GM12892 (cell line): ENCODE measurements at places on chromosomes 3 and 15.

- no peak for DNase-seq
These were observed 67.4 kb upstream of the UNC13C start for GRCh38 chr15:53910852-53911251.

GRCh38 chr3:160078533-160078932, 89.9 kb downstream of the IL12A start:
- DNase-seq, result no peak

DNA sequence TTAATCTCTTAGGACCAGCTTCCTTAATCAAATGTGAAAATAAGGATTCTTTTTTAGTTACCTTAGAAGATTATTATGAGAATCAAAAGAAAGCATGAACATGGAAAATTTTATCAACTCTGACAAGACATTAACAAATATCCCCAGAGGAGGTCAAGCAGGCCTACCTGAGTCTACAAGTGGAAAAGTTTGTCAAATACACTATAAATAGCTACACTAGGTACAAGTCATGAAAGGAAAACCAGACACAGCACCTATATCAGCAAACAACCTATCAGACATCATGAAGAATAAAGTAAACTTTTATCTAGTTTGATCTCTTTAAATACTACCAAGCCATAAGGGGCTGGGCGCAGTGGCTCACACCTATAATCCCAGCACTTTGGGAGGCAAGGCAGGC, 126.1 kb downstream of the MAGI1 start:
- no peak for DNase-seq

DNA sequence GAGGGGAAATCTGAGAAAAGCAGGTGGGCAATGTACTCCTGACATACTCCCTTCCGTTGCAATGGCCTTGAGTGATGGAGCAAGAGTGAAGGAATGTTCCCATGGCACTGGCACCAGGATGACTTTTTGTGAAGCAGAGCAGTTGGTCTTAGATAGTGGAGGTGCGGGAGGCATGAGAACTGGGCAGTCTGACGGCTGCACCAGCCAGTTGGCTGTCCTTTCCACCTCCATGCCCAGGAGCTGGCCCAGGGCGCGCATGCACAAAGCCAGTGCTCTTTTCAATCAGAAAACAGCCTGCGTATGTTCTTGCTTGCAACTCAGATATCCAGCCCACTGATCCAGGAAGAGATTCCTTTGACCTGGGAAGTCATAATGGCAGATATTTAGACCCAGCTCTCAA, 136.8 kb downstream of the PGPEP1L start:
- no peak for DNase-seq

GRCh38 chr3:128550113-128550440, 57.1 kb upstream of the GATA2 start:
- no peak for DNase-seq

DNA sequence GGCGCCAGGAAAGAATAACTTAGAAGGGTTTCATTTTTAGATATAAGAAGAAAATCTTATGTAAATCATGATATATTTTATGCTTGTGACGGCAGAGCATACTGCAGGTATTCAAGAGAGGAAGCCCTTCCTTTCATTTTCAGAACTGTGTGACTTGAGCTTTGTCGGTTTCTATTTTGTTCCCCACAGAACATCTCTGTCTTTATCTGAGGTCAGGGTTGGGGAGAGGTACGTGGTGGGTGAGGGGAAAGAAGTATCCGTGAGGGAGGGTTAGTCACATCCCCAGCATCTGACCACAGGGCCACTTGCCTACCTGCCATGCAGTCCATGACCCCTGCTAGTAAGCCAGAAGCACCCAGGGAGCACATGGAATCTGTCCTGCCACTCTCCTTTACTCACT, 126.5 kb downstream of the DGKG start:
- DNase-seq, result no peak

DNA sequence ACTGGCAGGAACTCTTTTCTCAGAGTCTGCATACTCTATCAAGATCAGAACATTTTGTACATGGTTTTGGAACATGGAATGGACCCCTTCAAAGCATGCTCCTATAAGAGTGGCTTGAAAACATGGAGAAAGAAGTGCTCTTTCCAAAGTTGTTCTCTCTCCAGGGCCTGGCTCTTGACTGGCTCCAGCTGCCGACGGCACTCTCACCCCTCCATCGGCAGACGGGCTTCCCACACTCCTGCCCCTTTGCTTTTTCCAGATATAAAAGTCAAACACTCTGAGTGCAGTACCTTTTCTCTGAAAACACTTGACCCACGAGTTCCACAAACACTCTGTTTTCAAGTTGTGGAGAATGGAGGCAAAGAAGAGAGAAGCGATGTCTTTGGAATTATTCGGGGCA, 72.5 kb upstream of the ONECUT1 start:
- no peak for DNase-seq

- no peak for DNase-seq
These were observed 10.4 kb downstream of the TEX264 start for GRCh38 chr3:51681453-51681852.

DNA sequence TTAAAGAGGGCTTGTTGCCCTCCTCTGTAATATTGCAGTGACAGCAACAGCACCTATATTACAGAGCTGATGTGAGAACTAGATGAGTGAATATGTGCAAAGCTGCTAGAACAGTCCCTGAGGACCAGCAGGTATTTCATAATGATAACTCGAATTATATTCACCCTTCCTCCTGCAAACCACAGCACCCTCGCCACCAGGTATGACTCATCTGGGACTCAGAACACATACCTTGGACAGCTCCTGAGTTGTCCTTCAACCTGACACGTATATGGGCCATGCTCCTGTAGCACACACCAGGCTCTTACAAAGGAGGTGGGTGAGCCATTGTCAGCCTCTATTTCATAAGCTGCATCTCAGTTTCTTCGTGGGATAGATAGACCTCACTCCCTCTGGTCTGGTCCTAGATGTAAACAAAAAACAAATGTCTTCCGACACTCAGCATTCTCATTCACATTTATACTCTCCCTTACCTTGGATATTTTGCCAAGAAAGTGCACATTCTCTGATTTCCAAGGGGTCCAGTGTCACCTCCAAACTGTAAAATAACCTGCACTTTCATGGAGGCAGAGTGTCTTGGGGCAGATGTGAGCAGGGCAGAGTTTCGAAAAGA, 124.5 kb downstream of the TLE3 start:
- DNase-seq, result no peak

- no peak for DNase-seq
These were observed 115.1 kb downstream of the HERC1 start for GRCh38 chr15:63718590-63719035.

GRCh38 chr15:78076231-78077052, 1.1 kb downstream of the TBC1D2B start:
- DNase-seq, result no peak

GRCh38 chr15:76382987-76383728, 46.6 kb downstream of the ISL2 start:
- DNase-seq, result no peak

GRCh38 chr3:56408761-56409196, 59.5 kb downstream of the ERC2 start:
- no peak for DNase-seq

GRCh38 chr15:78259232-78259631, 5.1 kb upstream of the DNAJA4 start:
- DNase-seq, result no peak

GRCh38 chr3:194184265-194184751, 48.4 kb downstream of the HES1 start:
- no peak for DNase-seq

DNA sequence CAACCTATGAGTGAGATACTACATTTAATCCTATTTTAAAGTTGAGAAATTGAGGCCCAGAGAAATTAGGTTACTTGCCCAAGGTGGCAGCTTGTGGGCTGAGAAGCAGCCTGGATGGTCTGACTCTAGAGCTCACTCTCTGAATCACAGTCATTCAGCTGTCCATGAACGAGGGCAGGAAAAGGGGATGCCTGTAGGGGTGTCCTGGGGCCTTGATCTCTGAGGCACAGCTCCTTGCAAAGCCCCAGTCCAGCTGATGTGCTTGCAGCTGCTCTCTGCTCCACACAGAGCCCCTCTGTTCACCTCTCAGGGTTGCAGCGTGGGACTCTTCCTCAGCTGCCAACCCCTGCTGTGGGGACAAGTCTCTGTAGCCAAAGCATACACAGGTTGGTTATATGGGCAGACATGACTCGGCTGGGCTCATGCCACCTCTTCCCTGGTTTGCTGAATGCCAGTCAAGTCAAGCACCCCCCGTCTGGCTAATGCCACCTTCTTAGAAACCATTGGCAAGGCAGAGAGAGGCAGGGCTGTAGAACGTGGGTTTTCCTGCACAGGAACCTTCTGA, 56.8 kb downstream of the GASK1A start:
- no peak for DNase-seq

DNA sequence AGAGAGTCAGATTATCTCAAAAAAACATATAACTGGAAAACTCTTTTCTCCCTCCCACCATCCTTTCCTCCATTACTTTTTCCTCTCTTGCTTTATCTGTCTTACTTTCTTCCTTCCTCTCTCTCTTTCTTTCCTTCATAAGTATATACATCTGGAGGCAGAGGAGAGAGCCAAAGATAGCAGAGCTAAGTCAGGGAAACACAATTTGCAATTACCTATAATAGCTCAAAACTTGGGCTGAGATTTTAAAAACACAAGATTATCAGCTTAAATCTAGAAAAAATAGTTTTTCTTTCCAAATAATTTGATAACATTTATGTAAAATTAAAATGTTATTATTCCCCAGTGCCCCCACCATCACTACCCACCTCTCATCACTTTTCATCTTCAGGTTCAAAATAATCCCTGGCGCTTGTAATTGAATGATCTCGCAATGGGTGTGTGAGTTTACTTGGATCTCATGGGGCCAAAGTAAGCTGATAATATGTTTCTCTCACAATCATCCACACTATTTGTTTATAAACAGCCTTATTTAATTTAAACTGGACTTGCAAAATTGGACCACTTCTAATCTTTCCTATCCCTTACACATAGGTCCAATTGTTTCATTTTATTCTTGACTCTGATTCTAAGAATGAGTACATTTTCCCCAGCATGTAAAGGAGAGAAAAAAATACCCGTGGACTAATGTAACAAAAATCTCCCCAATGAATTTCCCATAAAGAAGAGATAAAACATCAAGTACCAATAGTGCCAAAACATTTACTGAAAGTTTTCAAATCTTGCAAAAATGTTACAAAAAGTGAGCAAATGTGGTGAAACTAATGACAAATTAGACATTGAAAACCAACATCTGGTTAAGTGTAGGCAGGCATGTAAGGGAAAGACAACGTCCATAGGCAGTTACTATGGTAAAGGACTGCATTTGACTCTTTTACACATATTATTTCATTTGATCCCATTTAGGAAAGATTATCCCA, 236.9 kb downstream of the DTWD1 start:
- DNase-seq, result no peak

GRCh38 chr15:85091990-85092389, 110.3 kb downstream of the PDE8A start:
- no peak for DNase-seq

DNA sequence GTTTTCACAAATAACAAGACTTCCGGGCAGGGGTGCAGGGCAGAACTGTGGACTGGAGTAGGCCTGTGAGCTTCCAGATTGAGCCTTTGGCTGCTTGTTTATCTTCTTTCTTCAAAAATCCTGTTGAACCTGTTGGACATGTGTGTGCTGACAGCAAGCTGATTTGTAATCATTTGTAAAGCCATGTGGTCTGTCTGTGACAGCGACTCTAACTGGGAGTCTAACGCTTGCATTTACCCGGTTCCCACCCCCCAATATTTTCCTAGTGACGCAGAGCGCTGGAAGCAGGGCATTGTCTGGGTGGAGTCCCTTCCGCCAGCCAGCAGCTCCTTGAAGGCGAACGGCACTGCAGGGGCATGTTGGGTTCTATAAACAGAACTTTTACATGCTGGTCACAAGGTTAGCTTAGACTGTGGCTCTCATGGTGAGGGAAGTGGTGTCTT, 85.7 kb upstream of the MYZAP start:
- no peak for DNase-seq
